ENCODE measurements at places on chromosomes 3 and 15.

GRCh38 chr3:65130782-65131181 is 443.0 kb upstream of the ADAMTS9 start:
- no peak for DNase-seq

GRCh38 chr3:11574981-11575669 is 68.6 kb downstream of the VGLL4 start:
- no peak for DNase-seq

DNA sequence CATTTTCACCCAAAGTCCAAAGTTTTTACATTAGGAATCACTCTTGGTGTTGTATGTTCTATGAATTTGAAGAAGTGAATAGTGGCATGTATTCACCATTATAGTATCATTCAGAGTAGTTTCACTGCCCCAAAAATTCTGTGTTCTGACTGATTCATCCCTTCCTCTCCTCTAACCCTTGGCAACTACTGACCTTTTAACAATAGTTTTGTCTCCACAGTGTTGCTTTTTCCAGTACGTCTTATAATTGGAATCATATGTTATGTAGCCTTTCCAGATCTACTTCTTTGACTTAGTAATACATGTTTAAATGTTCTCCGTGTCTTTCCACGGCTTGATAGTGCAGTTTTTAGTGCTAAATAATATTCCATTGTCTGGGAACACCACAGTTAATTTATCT is 379.0 kb upstream of the SGO1 start:
- DNase-seq: no peak

GRCh38 chr3:41688595-41689380 is 273.1 kb downstream of the ULK4 start:
- no peak for DNase-seq

- DNase-seq: no peak
Measured at GRCh38 chr3:153180860-153181372, 18.9 kb downstream of the RAP2B start.

- DNase-seq: no peak
Measured at GRCh38 chr15:67914537-67915460, 75.0 kb upstream of the RNU6-1 start.

DNA sequence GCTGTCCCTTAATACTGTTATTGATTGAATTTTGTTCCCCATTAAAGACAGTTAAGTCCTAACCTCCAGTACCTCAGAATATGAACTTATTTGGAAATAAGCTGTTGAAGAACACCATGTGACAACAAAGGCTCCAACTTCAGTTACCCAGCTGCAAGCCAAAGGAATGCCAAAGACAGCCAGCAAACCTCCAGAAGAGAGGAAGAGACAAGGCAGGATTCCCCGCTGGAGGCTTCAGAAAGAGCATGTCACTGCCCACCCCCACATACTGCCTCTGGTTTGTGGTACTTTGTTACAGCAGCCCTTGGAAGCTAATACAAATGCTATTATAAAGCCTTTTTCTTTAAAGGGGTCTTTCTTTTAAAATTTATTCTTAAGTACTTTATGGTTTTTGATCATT is 18.4 kb upstream of the NEK10 start:
- DNase-seq: no peak

GRCh38 chr3:179882292-179882691 is 154.4 kb downstream of the PEX5L start:
- no peak for DNase-seq

GRCh38 chr15:60392986-60393790 is 4.6 kb downstream of the ANXA2 start:
- DNase-seq: peak; percentile 92

DNA sequence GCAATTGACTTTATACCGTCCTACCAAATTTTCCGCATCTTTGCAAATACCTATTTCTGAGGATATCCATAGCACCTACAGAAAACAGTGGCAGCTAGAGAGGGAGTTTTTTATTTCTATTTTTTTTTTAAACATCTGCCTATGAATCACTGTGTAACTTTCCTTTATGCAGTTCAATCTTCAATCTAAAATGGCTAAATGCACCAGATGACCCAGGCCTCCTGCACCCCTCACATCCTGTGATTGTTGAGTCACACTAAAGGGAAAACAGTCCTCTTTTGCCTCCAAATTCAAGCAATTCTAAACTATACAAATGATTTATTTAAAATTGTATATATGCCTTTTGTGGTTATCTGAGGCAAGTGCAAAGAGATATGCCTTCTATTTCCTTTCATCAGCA is 20.1 kb upstream of the BCL6 start:
- no peak for DNase-seq

DNA sequence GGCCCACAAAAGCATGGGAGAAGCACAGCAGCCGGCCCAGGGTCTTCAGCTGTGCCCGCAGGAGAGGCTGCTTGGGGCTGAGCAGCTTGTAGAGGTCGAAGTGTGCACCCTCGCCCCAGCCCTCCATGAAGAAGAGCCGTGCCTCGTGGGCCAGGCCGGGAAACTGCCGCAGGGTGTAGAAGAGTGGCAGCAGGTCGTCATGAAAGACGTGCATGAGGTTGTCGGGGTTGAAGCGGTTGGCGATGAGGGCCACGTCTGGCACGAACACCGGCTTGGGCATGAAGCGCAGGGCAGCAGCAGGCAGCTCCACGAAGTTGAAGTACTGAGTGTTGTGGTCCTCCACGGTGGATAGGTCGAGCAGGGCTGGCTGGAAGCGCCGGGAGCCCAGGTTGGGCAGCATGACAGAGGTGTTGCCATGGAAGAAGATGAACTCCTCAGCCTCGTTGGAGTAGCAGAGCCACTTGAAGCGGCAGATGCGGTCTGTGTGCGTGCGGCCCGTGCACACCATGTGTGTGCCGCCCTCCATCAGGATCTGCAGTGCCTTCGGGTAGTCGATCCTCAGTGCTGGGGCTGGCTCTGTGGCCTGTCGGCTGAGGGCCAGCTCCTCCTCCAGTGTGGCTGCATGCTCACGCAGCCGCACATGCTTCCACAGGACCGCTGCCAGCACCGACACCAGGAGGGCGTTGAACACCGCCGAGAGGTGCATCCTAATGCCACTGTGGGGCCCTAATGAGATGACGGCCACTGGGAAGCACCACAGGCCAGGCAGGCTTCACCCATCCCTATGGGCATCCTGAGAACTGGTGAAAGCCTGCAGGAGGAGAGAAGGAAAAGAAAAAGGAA is 24.9 kb downstream of the POMGNT2 start:
- no peak for DNase-seq

DNA sequence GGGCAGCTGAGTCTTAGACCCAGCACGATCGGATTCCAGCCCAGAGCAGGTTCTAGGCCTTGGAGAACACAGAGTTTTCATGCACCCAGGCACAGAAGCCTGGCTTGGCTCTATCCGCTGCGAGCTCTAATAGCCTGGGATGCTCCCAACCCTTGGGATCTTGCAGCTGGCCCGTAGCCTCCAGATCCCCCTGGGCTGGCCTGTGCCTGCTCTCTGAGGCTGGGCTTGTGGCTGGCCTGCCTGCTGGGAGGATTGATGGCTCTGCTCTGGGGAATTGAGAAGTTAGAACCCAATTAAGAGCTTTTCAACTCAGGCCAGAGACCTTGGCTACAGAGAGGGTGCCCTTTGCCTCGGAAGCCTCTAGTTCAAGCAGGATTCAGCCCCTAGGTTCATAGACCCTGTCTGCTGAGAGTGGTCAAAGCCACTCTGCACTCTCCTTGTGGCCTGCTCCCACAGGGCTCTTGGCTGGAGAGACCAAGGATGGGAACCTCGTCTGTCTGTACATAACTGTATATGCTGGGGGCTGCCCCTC is 64.4 kb downstream of the MAGEF1 start:
- DNase-seq: no peak
